ENCODE measurements at places on chromosomes 4 and X. TPM values are rescaled to one million over a fixed set of nuclear protein-coding genes. Genes with fewer than 3 reads are reported as not detected.

- no peak for DNase-seq
Observed at GRCh38 chr4:90403781-90404180, 276.6 kb downstream of the CCSER1 start.

GRCh38 chr4:54318904-54319303, 89.8 kb downstream of the PDGFRA start:
- peak; percentile 25 for DNase-seq

- peak; percentile 84 for DNase-seq
Observed at GRCh38 chrX:129931411-129932015, 25.5 kb downstream of the UTP14A start.

GRCh38 chr4:147975325-147975724, 243.4 kb downstream of the ARHGAP10 start:
- no peak for DNase-seq

DNA sequence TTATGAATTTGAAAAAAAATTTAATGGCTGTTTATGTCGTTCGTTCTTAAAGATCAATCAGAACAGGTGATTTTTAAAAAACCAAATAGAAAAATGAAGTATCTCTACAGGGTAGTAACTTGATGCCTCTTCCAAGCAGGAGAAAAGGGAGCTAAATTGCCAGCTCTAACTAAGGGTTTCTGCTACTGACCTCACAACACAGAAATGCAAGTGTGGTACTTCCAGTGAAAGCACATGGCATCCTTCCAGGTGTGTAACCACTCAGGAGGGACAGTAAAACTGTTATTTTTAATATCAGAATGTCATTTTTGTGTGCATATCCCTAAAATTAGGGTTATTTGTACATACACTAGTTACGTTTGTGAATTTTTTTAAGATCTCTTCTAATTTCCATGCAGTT, 116.8 kb upstream of the ZCCHC13 start:
- no peak for DNase-seq

- DNase-seq: no peak
Observed at GRCh38 chr4:75844151-75844662, 58.0 kb downstream of the PPEF2 start.

Gene MAGEA3
- total RNA-seq: 1.8 TPM

Gene RASGEF1B
- total RNA-seq: 6.9 TPM

Gene VBP1
- 50.5 TPM for total RNA-seq

All from WTC11 (cell line).